ENCODE measurements at places on chromosomes 6 and 20. TPM values are rescaled to one million over a fixed set of nuclear protein-coding genes. Genes with fewer than 3 reads are reported as not detected.

The NKAIN2 gene
- not detected for total RNA-seq

The ZNF292 gene
- 3.4 TPM for total RNA-seq

The MYCT1 gene
- not detected for total RNA-seq

The BMP7 gene
- 0.57 TPM for total RNA-seq

The BPI gene
- total RNA-seq = not detected
